ENCODE measurements at places on chromosomes 7 and 10. TPM values are rescaled to one million over a fixed set of nuclear protein-coding genes. Genes with fewer than 3 reads are reported as not detected.

DNA sequence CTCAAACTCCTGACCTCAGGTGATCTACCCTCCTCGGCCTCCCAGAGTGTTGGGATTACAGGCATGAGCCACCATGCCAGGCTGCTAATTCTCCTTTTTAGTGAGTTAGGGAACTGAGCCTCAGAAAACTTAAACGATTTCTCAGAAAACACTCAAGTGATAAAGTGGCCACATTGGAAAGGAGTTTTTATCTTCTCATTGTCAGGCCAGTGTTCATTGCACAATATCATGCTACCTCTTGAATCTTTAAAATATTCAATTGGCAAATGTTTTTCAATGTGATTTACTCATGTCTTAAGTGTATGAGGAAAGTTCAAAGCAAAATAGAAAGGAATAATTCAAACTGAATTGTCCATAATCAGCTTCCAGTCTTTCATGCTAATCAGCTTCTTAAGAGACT lies 80.7 kb downstream of the ITGB8 start:
- no peaks in the 10 kb centered on the region for H3K27me3 ChIP-seq
- no peak overlapping the region for H3K27ac ChIP-seq
- no peak for DNase-seq
- H3K36me3 ChIP-seq, result no peaks in the 10 kb centered on the region
- H3K4me1 ChIP-seq, result peaks cover 13% of the 10 kb centered on the region

- H3K4me3 ChIP-seq, result no peak overlapping the region
- H3K27ac ChIP-seq, result no peak overlapping the region
- H3K4me1 ChIP-seq, result peaks cover 9% of the 10 kb centered on the region
- DNase-seq, result peak; percentile 59
- no peaks in the 10 kb centered on the region for H3K36me3 ChIP-seq
These were observed 72.0 kb downstream of the GOLGA7B start for GRCh38 chr10:97921581-97922021.

DNA sequence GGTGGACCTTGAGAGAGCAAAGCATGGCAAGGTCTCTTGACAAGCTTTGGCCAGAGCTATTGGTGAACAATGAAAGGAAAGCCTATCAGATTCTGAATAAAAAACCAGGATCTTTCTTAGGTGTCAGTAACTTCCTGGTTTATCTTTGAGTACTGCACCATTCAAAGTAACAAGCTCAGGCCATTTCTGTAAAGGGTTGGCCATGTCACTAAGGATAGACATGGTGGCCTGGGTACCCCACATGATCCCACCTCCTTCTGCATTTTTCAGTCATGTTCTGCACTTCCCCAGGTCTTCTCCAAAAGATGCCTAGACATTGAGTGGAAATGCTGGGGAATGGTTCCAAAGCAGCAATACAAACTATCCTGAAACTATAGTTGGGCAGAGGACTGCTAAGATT lies 242.0 kb downstream of the ARHGAP12 start:
- no peak overlapping the region for H3K27ac ChIP-seq
- H3K36me3 ChIP-seq, result no peaks in the 10 kb centered on the region
- H3K27me3 ChIP-seq, result no peaks in the 10 kb centered on the region
- no peaks in the 10 kb centered on the region for H3K4me1 ChIP-seq

GRCh38 chr10:4361581-4361980 lies 464.4 kb upstream of the AKR1E2 start:
- H3K27ac ChIP-seq, result no peak overlapping the region
- H3K4me3 ChIP-seq, result no peak overlapping the region
- no peaks in the 10 kb centered on the region for H3K36me3 ChIP-seq

- H3K27me3 ChIP-seq, result no peaks in the 10 kb centered on the region
- no peaks in the 10 kb centered on the region for H3K36me3 ChIP-seq
- no peak for DNase-seq
- no peak overlapping the region for H3K27ac ChIP-seq
- no peak overlapping the region for H3K4me3 ChIP-seq
These were observed 468.5 kb downstream of the LRMDA start for GRCh38 chr10:75899816-75900390.

GRCh38 chr7:101625031-101625791 lies 3.9 kb downstream of the MYL10 start:
- H3K27ac ChIP-seq, result peak overlapping the region; percentile 65
- peak; percentile 68 for DNase-seq
- H3K4me1 ChIP-seq, result peaks cover 22% of the 10 kb centered on the region
- no peak overlapping the region for H3K4me3 ChIP-seq
- H3K36me3 ChIP-seq, result no peaks in the 10 kb centered on the region

DNA sequence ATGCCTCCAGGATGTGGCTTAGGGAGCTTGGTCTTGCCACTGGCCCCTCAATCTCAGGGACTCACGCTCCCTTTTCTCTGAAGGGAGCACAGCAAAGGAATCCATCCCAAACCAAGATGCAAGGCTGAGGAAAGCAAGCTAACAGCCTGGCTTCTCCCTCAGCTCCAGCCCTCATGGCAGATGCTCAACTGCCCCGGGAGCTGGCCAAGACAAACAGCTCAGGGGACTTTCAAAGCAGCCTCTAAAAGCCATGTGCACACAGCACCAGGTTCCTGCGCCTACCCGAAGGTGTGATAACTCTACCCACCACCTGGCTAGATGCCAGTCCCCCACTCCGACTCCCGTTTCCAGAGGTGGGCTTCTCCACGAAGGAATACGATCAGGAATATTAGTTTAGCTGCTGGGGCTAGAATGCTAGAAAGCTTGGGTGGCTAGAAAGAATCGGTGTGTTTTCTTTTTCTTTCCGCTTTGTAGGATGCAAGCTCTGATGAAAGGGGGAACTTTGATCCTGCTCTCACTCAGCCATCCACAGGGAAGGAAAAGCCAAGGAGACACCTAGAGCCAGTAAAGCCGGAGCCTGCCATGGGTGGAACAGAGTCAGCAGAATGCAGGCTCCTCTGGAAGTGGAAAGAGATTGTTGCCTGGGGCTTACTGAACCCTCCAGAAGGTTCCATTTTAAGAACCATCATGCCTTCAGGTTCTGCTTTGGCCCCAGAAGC lies 89.0 kb upstream of the FGFR2 start:
- H3K4me1 ChIP-seq, result no peaks in the 10 kb centered on the region
- no peak overlapping the region for H3K27ac ChIP-seq
- H3K27me3 ChIP-seq, result no peaks in the 10 kb centered on the region
- no peaks in the 10 kb centered on the region for H3K36me3 ChIP-seq
- DNase-seq, result peak; percentile 39

DNA sequence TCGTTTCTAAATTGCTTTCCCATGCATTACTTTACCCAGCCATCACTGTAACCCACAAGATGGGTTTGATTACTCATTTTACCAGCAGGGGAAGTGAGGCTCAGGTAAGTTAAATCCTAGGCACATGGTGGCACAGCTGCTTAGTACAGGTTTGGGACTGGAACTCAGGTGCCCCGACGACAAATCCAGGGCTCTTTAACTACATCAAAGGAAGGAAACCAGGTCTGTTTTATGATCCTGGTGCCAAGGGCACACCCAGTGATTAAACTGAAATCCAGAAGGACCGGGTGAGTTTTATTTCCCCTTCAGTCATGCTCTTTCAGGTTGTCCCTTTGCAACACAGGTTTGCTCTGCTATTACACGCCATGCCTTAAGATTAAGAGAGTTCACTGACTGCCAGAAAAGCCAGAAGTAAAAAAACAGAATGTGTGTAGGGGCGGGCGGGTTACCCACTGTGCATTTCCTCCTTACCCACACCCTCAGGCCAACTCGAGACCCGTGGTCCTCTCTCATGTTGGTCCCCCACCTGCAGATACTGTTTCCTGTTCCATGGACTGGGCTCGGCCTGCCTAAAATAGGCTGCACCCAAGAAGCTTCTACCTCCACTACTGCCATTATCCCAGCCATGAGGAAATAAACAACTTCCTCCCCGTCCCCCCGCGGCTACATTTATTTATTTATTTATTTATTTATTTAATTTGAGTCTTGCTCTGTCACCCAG lies 55.1 kb upstream of the KDM7A start:
- H3K4me3 ChIP-seq, result peak overlapping the region; percentile 50
- H3K4me1 ChIP-seq, result peaks cover 7% of the 10 kb centered on the region
- no peak overlapping the region for H3K27ac ChIP-seq
- no peaks in the 10 kb centered on the region for H3K36me3 ChIP-seq
- no peaks in the 10 kb centered on the region for H3K27me3 ChIP-seq

DNA sequence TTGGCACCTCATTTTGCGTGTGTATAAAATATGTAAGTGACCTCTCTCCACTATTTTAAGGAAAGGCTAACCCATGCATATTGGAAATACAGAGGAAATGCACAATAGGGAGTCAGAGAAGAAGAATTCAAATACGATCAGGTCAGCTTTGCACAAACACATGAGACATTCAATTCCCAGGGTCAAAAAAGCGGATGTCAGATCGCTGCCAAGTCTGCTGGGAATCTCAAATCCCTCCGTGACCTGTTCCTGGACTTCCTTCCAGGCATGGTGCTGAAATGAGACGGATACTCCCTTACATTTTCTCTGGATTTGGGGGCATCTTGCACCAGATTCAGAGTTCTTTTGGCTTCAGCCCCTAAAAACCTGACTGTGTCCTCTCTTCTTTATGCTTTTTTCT lies 91.9 kb upstream of the PRKCQ start:
- H3K4me1 ChIP-seq, result no peaks in the 10 kb centered on the region
- DNase-seq, result no peak
- H3K4me3 ChIP-seq, result no peak overlapping the region
- H3K27ac ChIP-seq, result no peak overlapping the region
- H3K27me3 ChIP-seq, result no peaks in the 10 kb centered on the region

- DNase-seq, result no peak
- no peaks in the 10 kb centered on the region for H3K36me3 ChIP-seq
- H3K27me3 ChIP-seq, result no peaks in the 10 kb centered on the region
- H3K4me3 ChIP-seq, result no peak overlapping the region
- H3K27ac ChIP-seq, result no peak overlapping the region
These were observed 57.7 kb upstream of the KCNIP2 start for GRCh38 chr10:101901340-101901739.

DNA sequence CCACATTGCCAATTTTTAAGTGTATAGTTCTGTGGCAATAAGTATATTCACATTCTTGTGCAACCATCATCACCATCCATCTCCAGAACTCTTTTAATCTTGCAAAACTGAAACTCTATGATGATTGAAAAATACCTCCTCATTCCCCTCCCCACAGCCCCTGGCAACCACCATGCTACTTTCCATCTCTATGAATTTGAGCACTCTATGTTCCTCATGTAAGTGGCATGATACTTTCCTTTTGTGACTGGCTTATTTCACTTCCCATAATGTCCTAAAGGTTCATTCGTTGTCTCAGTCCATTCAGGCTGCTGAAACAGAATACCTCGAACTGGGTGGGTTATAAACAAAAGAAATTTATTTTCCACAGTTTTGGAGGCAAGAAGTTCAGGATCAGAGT lies 23.4 kb upstream of the EGR2 start:
- DNase-seq, result no peak
- H3K27ac ChIP-seq, result no peak overlapping the region
- H3K4me1 ChIP-seq, result no peaks in the 10 kb centered on the region
- H3K4me3 ChIP-seq, result no peak overlapping the region
- H3K27me3 ChIP-seq, result no peaks in the 10 kb centered on the region
- no peaks in the 10 kb centered on the region for H3K36me3 ChIP-seq

GRCh38 chr7:76272851-76273497 lies 29.5 kb upstream of the HSPB1 start:
- no peak overlapping the region for H3K27ac ChIP-seq
- H3K27me3 ChIP-seq, result no peaks in the 10 kb centered on the region
- no peak overlapping the region for H3K4me3 ChIP-seq

- no peak overlapping the region for H3K27ac ChIP-seq
- H3K4me3 ChIP-seq, result no peak overlapping the region
- peak; percentile 85 for DNase-seq
- H3K27me3 ChIP-seq, result no peaks in the 10 kb centered on the region
These were observed 40.0 kb upstream of the SORBS1 start for GRCh38 chr10:95601116-95601719.

- no peak overlapping the region for H3K4me3 ChIP-seq
- H3K27me3 ChIP-seq, result no peaks in the 10 kb centered on the region
- no peaks in the 10 kb centered on the region for H3K4me1 ChIP-seq
- H3K27ac ChIP-seq, result no peak overlapping the region
These were observed 85.9 kb downstream of the UBE3C start for GRCh38 chr7:157224627-157225026.

DNA sequence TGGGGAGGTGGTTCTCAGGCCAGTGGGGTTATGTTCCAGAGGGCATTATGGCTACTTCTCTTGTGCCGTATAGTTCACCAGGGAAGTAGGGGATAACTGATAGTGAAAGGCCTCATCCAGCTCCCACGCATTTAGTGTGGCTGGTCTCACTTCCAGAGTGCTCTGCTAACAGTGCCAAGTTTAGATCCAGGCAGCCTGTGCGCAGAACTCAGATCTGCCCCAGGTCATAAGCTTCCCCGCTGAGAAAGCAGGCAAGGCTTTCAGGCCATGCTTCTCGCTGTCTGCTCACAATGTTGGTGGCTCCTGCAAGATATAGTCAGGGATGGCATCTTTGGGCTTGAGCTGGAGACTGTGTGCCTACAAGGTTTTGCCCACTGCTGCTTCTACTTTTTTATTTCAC lies 11.3 kb downstream of the AGK start:
- no peak overlapping the region for H3K27ac ChIP-seq
- DNase-seq, result peak; percentile 18
- H3K4me1 ChIP-seq, result peaks cover 4% of the 10 kb centered on the region
- no peak overlapping the region for H3K4me3 ChIP-seq

GRCh38 chr10:52703898-52704297 lies 68.7 kb downstream of the MBL2 start:
- H3K4me3 ChIP-seq, result no peak overlapping the region
- H3K36me3 ChIP-seq, result no peaks in the 10 kb centered on the region
- DNase-seq, result no peak
- H3K27me3 ChIP-seq, result no peaks in the 10 kb centered on the region

DNA sequence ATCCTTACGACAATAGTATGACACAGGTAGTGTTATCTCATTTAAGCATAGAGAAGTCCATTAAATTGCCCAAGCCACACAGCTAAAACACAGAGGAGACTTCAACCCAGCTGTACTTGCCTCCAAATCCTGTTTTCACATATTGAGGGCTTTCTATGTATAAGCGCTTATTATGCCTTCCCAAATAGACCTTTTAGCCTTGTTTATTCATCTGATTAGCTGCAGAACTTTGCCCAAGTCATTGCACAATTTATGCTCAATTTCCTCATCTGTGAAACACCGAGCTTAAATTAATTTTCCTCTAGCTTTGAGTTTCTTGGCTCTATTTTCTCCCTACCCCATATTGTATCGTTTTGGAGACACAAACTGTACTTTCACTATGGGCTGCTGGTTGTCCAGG lies 15.5 kb downstream of the NPS start:
- DNase-seq, result no peak
- no peaks in the 10 kb centered on the region for H3K36me3 ChIP-seq
- no peak overlapping the region for H3K27ac ChIP-seq

- peak; percentile 48 for DNase-seq
- peak overlapping the region; percentile 43 for H3K27ac ChIP-seq
- H3K4me3 ChIP-seq, result no peak overlapping the region
- no peaks in the 10 kb centered on the region for H3K36me3 ChIP-seq
- H3K4me1 ChIP-seq, result no peaks in the 10 kb centered on the region
These were observed 21.2 kb upstream of the NPS start for GRCh38 chr10:127527891-127528290.

GRCh38 chr7:128231021-128231420 lies 10.1 kb upstream of the LEP start:
- H3K27me3 ChIP-seq, result no peaks in the 10 kb centered on the region
- H3K36me3 ChIP-seq, result no peaks in the 10 kb centered on the region
- no peak overlapping the region for H3K27ac ChIP-seq
- no peaks in the 10 kb centered on the region for H3K4me1 ChIP-seq
- H3K4me3 ChIP-seq, result no peak overlapping the region

Gene HBP1
- 107 TPM for polyA plus RNA-seq

Gene CALHM1
- not detected for polyA plus RNA-seq

Gene GPR15LG
- not detected for polyA plus RNA-seq

Gene ASB10
- polyA plus RNA-seq, result 0.18 TPM

Gene TPST1
- 55.7 TPM for polyA plus RNA-seq

Gene ABCB1
- 6.5 TPM for polyA plus RNA-seq

Gene CTNNA3
- polyA plus RNA-seq, result 17.8 TPM

Gene OR6V1
- not detected for polyA plus RNA-seq

Gene ZPBP
- polyA plus RNA-seq, result 286 TPM

Gene BEND7
- polyA plus RNA-seq, result 57.2 TPM

Gene NEUROG3
- polyA plus RNA-seq, result not detected

Gene PAPSS2
- 20.1 TPM for polyA plus RNA-seq

Gene CFAP69
- 9.0 TPM for polyA plus RNA-seq

Data from testis (tissue), 5 donors.